GM13977 (cell line): ENCODE measurements at places on chromosomes 3 and 15.

GRCh38 chr3:38334142-38335055 is 12.2 kb upstream of the XYLB start:
- DNase-seq = no peak

GRCh38 chr3:102471491-102471890 is 36.7 kb downstream of the ZPLD1 start:
- DNase-seq = no peak

DNA sequence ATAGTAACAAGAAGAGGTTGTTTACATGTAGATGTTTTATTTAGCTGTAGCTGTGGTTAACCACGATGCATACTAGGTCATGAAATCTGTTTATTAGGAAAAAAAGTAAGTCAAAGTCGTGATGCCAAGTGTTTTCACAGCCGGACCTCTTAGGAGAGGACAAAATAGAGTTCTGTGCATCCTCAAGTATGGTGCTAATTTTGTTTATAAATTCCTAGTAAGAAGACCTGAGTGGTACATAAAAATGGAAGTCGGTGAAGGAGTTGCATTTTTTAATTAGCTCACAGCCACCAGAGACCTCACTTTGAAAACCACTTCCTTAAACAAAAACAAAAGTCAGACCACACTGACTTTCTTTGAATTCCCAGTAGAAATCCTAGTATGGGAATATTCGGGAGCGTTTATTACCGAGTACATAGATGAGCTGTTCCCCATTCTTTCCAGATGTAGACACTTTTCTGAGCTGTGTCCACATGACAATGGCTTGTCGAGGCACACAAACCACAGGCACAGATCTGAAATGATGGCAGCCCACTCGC is 143.6 kb upstream of the UBE2E1 start:
- no peak for DNase-seq

DNA sequence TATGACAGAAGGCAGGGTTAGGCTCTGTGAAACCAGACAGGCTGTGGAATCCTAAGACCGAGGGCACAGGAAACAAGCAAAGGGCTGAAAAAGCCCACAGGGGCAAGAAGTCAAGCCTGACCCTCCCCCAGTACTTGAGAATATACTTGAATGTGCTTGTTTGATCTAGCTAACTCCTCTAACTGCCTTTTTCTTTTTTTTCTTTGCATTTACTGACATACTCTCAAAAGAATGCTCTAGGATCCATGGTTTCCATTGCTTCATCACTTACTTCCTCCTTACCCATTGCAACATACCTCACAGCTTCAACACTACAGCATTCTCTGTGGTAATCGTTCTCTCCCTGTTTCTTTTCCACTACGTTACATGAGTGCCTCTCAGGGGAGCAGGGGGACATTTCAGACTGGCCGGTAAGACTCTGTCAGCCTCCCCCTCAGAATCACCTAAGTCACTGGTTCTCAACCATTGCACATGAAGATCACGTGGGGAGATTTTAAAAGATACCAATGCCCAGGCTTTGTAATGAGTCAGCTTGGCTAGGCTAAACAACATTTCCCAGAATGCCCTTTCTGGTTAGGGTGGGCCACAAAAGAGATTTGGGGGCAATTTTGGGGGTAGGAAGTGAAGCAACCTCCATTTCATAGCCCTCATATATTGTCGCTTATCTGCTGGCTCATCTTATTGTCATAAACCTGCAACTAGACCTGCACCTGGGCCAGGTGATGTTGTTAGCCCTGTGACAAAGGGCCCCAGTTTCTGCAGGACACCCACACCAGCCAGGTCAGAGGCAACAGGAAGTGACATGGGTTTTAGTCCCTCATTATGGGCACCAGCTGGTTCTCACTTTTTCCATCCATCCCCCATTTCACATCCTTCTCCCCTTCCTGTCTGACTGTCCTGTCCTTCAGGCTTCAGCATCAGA is 24.6 kb upstream of the RSL24D1 start:
- DNase-seq = peak; percentile 42

DNA sequence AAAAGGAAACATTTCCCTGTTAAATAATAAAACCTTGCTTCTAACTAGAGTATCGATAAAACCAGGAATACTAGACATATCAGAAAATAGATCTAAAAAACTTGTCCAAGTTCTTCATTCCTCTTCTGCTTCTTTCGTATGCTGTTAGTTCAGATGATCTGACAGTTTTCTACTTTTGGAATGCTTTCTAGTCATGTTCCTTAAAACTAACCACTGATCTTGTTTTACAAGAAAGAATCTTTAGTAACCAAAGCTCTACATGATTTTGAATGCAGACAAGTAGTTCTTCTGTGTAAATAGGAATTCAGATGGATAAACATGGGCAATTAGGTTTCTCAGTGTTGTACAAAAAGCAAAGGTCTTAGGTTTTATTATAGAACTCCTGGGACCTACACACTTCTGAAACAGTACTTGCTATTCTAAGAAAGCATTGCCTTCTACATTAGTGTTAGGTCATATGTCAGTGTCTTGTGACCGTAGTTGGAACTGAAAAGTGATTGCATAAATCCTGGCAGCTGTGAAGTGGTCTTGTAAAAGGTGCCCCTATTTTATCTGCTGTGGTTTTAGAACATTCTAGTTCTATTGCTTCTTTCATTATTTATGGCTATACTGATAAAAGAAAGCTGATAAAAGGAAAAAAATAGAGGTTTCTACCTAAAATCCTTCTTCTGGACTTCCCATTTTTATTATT is 40.7 kb downstream of the SNRK start:
- peak; percentile 31 for DNase-seq

DNA sequence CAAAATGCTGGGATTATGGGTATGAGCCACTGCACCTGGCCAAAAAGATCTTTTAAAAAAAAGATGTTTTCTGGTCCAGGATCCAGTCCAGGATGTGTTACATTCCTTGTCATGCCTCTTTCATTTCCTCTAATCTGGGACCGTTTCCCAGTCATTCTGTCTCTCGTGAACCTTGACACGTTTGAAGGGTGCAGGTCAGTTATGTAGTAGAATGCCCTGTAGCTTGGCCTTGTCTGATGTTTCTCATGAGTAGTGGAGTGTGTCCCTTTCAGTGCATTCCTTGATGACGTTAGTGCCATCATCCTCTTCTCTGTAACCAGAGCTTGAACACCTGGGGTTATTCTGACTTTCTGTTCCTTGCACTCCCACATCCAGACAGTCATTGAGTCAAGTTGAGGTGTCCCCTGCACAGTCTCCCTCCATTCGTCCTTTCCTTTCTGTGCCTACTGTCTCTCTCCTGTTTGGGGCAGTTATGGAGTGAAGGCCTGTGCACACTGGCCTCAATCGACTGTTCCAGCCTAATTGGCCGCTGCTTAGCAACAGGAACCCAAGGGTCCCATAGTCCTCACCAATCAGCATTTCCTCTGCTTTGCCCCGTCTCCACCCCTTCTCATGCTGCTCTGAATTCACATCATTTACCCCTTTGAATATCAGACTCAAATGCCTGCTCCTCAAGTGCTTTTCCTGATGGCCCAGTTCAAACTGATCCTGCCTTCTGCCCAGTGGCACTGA is 5.5 kb downstream of the FAM81A start:
- DNase-seq = peak; percentile 43

DNA sequence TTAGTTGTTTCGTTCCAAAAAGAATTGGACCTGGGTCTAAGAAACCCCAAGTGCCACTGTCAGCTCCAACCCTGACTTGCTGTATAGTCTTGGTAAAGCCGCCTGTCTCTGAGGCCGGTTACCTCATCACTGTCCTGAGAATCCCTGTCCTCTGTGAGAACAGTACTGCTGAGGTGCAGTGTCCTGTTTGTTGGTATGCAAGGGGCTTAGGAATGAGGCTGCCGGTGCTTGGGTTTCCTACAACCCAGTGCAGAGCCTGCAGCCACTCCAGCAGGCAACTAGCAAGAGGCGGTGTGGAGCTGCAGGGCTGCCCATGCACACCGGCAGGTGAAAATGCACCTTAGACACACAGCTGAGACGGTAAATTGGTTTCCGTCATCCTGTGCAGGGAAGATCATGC is 52.0 kb upstream of the ATG7 start:
- no peak for DNase-seq

GRCh38 chr3:49461443-49462171 is 8.5 kb upstream of the DAG1 start:
- DNase-seq = no peak

GRCh38 chr15:48667701-48668100 is 22.2 kb upstream of the FBN1 start:
- no peak for DNase-seq

- no peak for DNase-seq
Measured at GRCh38 chr15:92322566-92323355, 70.9 kb upstream of the ST8SIA2 start.

DNA sequence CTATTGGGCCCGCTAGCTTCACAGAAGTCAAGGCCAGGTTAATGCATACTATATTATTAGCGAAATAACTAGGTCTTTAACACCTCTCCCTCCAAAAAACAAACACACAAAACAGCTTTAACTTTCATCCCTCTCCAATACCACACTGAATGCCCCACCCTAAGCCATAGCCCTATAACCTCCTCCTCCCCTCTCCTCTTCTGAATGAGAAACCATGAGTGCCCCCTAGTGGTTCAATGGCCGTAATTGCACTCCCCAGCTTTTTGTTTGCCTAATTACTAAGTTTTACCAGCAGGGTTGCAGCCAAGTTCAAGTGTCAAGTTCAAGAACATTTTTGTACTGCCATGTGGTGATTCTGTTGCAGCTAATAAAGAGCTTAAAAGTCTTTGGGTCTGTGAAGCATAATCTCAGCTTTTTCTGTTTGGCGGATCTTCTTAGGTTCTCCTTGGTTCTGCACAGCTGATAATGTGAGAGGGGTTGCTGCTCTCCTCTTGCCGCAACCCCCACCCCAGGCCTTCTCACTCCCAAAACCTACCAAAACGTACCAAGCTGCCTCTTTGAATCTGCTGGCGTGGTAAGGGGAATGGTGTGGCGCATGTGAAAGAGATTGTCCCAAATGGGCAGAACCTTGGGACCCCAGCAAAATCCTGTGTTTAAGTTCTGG is 57.9 kb downstream of the RPL22L1 start:
- DNase-seq = peak; percentile 73

DNA sequence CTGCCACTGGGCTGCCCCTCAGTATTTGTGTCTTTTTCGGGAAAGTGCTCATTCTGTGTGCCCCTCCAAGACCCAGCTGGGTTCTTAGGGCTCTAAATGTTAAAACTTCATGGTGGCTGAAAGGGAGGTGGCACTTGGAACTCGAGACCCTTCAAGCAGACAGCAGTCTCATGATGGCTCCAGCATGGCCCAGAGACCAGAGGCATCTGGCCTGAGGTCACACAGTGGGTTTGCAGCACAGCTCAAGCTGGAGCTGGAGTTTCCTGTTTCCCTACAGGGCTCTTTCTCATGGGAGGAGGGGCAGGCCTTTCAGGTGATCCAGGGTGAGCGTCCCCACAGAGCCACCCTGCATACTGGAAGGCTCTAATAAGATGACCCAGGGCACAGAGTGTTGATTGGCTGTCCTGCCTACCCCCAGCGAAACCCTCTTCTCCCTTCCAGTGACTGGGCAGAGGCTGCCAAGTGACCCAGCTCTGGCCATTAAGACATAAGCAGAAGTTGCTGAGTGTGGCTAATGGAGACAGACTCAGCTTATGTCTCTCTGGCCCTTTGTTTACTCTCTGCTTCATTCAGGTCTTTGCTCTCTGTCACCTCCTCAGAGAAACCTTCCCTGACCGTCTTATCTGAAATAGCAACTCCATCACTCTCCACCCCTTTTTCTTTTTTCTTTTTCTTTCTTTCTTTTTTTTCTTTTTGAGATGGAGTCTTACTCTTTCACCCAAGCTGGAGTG is 166.6 kb upstream of the SMAD3 start:
- DNase-seq = no peak

DNA sequence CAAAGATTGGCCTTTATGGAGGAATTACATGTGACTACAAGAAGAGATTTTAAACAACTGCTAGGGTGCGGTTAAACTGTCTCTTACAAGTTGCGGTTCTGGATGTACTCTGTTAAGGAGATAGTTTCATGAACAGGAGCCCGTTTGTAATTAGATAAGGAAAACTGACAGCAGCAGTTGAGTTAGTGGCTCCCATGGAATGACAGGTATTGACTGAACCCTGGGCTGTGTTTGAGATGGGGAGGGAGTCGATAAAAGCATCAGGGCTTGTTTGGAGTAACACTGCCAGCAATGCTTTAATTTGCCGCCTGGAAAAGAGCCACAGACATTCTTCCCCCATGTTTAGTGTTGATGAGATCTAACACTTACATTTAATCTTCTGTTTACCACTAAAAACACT is 139.9 kb downstream of the ROBO2 start:
- no peak for DNase-seq

GRCh38 chr3:195159814-195160165 is 111.2 kb downstream of the XXYLT1 start:
- no peak for DNase-seq
